HepG2 (cell line): ENCODE measurements at places on chromosomes 7 and 10.

- DNase-seq, result no peak
These were observed 1520.1 kb downstream of the REEP3 start for GRCh38 chr10:65041307-65041706.

GRCh38 chr7:47196106-47196645 lies 385.7 kb downstream of the TNS3 start:
- DNase-seq, result no peak

GRCh38 chr7:114507381-114507780 lies 92.8 kb downstream of the FOXP2 start:
- DNase-seq, result no peak

- DNase-seq, result no peak
These were observed 166.0 kb downstream of the ACTR3B start for GRCh38 chr7:152925412-152926147.

DNA sequence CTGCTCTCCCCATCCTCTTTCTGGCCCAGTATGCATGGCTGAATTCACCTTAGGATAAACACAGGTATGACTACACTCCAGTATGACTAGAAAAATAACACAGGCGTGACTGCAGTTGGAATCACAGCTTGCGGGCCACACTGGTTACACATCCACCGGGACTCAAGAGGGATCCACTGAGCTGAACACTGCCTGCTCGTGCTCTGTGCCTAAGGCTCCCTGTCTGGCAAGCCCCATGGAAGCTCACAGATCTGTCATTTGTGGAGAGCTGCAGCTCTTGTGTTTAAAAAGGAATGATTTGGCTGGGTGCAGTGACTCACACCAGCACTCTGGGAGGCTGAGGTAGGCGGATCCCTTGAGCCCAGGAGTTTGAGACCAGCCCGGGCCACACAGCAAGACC lies 26.8 kb downstream of the VOPP1 start:
- DNase-seq, result no peak

DNA sequence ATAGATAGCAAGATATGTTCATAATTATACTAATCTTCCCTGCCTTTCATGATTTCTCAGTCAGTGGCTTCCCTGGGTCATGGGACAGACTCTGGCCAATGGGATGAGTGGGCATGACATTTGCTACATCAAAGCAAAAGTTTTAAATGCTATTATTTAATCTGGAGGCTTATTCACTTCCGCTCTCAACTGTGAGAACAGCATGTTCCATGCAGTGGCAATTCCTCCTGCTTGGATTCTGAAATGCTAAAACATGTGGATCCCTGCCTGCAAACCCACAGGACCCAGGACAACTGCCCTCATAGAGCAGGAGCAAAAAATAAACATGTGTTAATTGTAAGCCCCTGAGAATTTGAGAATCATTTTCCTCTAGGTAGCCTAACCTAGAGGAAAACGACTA lies 1412.4 kb upstream of the CELF2 start:
- no peak for DNase-seq
